ENCODE measurements at places on chromosomes 3 and 15. TPM values are rescaled to one million over a fixed set of nuclear protein-coding genes. Genes with fewer than 3 reads are reported as not detected.
A peak's percentile ranks its signal among the peaks of the same experiment; 100 is the strongest.

GRCh38 chr15:42001236-42001635 is 19.6 kb downstream of the PLA2G4E start:
- DNase-seq = no peak

- DNase-seq = no peak
These were observed 34.7 kb downstream of the ZNF710 start for GRCh38 chr15:90035840-90036230.

GRCh38 chr15:60859996-60860494 is 369.1 kb downstream of the RORA start:
- no peak for DNase-seq

- DNase-seq = peak; percentile 10
These were observed 205.6 kb upstream of the DPH6 start for GRCh38 chr15:35751413-35752133.

DNA sequence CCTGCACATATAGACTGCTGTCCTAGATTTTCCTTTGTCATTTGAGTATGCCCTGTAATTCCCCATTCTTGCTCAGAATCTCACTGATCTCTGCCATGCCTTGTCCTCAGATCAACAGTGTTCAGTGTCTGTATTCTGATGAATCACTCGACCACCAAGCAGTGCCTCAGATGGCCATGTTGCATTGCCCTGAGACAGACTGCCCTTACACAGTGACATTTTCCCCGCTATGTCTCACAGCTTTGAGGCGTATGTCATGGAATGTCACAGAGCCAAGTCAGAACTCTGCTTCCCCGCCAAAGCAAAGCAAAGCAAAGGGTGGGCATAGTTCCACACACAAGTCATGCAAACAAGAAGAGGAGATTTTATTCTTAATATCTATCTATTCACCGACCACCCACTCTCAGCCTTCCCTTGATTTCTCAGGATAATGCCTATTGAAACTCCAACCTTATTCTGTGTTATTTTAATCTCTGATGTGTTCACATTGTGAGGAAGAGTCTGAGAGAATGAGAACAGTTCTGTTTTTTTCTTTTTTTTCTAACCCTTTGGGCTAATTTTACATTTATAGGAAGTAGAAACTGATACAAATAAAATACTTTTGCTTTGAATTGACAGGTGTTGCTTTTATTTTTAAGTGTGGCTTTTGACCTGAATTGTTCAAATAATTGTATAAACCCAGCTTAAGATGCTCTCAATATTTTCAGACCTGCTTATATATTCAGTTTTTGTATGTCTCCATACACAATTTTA is 16.9 kb upstream of the PSMD6 start:
- no peak for DNase-seq

The RNU5B-1 gene
- not detected for polyA plus RNA-seq

GRCh38 chr3:128271536-128272332 is 118.5 kb downstream of the EEFSEC start:
- no peak for DNase-seq

The LCTL gene
- not detected for polyA plus RNA-seq

The VGLL3 gene
- polyA plus RNA-seq = not detected

The CRYBG3 gene
- polyA plus RNA-seq = 1.3 TPM

The EEFSEC gene
- 20.5 TPM for polyA plus RNA-seq

DNA sequence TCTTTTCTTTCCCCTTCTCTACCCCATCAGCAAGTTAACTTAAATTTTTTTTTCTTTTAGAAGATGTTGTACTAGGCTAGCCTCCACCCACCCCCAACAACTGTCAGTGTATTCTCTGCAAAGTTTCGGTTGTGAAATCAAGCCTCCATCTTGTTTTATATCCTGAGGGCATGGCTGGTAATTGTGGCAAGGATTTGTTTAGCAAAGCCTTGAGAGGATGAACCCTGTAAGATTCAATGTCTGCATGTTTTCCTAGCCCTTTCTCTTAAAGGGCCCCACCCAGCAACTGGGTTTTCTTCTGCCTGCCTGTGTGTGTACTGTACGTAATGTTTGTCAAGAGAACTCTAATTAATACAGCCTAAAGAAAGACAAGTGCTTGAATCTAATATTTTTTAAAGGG is 475.3 kb downstream of the FHIT start:
- DNase-seq = no peak

The ZMYND10 gene
- 0.09 TPM for polyA plus RNA-seq

- no peak for DNase-seq
These were observed 64.4 kb upstream of the ETV5 start for GRCh38 chr3:186173224-186173815.

- DNase-seq = no peak
These were observed 186.2 kb downstream of the GOLGA6L6 start for GRCh38 chr15:20355256-20355868.

The FANCD2OS gene
- not detected for polyA plus RNA-seq

DNA sequence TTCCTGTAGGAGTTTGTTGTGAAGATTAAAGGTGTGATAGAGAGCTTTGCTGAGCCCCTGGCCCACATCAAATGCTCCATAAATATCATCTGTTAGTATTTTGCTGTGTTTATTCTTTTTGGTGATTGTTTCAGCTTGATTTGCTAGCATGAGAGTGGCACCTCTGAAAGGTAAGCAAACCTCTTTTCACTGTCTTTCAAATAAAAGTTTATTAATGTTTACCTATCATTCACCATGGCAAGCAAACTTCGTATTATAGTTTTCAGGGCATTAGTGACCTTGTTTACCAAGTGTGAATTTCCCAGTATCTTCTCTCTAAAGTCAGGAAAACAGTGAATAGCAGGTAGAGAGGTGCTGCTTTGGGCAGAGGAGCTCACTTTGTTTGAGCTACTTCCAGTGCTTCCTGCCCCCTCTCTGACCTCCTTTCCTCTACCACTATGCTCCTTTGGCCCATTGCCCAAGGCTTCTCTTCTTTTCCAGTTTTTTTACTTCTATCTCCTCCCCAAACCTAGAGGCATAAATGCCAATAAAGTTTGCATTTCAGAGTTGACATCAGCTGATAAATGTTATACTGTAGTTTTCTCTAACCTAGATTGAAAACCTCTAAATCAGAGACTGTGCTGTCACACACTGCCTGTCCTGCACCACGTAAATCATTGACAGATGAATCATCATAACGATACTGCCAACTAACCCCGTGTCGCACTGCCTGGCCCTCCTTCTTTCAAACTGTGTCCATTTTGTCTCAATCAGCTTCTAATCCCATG is 569.0 kb downstream of the TUSC7 start:
- DNase-seq = no peak

The TMEM158 gene
- not detected for polyA plus RNA-seq

DNA sequence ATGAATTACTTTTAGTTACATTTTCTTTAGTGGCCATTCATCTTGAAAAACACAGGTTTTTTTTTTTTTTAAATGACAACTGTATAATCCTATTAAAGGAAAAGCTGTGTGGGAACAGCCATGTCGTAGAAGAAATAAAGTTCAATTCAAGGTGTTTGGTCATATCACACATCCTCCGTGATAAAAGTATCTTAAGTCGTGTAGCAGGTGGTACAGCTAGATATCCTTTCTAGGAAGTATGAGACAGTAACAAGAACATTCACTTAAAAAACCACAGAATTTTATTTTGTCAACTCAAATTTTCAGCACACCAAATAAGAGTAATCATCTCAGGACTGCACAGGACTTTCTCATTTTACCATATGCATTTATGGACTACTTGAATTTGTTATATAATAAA is 16.1 kb downstream of the ZDHHC23 start:
- peak; percentile 87 for DNase-seq

The QARS1 gene
- 102 TPM for polyA plus RNA-seq

- DNase-seq = no peak
These were observed 48.4 kb downstream of the SLC2A2 start for GRCh38 chr3:170977949-170978745.

The GOLGA6L24 gene
- not detected for polyA plus RNA-seq

GRCh38 chr3:19331931-19332330 is 183.6 kb downstream of the KCNH8 start:
- DNase-seq = no peak

The PTH1R gene
- polyA plus RNA-seq = not detected

The LRTM1 gene
- not detected for polyA plus RNA-seq

DNA sequence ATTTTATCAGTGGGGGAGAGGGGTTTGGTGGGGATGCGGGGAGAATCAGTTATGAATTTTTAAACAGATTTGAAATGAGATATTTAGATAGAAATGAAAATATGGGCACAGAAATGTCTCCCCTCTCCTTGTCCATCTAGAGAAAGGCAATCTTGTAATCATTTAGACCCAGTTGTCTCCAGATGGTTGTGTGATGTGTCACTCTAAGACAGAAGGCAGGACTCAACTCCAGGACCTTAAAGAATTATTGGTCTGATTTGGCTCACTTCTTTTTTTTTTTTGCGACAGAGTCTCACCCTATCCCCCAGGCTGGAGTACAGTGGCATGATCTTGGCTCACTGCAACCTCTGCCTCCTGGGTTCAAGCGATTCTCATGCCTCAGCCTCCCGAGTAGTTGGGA is 77.2 kb downstream of the EOMES start:
- no peak for DNase-seq

DNA sequence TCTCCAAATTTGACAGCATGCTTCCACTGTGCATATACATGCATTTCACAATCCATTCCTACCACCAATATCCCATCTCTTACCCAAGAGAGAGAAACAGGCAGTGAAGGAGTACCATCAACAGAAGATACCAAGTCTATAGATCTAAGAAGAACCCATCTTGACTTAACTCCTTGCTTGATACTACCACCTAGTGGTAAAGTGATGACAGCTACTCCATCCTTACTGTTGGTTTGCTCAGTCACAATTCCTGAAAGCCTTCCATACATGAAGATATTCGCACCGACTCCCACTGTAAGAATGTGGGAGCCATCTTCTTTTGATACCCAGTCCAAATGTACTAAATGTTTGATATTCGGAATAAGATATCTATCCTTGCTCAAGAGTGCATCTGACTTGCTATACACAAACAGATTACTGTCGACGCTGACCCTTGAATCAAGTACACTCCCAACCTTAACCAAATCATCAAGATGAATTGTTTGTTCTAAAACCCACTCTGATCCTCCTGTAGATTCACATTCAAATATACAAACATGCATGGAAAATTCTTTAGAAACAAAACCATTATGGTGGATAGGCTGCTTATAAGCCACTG is 123.1 kb downstream of the DMXL2 start:
- no peak for DNase-seq

DNA sequence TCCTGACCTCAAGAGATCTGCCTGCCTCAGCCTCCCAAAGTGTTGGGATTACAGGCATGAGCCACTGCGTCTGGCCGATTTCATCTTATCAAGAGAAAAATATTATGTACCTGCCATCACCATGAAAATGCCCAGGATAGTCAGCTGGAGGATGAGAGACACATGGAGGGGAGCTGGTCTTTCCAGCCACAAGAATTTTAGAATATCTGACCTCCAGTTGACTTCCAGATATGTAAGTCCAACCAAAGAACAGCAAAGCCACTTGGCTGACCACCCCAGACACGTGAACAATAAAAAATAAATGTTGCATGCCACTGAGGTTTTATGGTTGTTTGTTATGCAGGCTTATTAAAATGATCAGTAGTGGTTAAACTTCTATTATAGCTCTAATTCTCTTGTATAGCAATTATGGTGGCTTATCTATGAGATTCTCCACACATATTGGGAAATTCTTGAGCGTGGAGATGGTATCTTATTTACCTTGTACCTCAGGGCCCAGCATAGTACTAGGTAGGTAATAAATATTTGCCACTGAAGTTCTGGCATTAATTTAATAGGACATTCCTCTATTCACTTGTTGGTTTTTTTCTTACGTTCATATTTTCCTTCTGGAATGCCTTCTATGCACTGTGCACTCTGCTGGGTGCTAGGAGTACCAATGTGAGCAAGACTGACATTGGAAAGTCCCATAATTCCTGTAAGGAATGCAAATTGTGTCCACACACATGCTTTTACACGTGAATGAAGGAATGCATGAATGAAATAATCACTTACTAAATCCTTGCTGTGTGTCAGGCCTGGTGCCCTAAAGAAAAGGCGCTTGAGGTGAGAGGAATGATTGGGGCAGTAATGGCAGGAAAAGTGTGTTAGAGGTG is 77.6 kb downstream of the EDEM1 start:
- no peak for DNase-seq

The ACAP2 gene
- 51.9 TPM for polyA plus RNA-seq

- no peak for DNase-seq
These were observed 101.1 kb downstream of the CMSS1 start for GRCh38 chr3:99918715-99919114.

The CSPG4 gene
- not detected for polyA plus RNA-seq

GRCh38 chr3:116896116-116896515 is 186.5 kb downstream of the TUSC7 start:
- no peak for DNase-seq

GRCh38 chr15:73879426-73879825 is 6.1 kb downstream of the TBC1D21 start:
- DNase-seq = no peak

DNA sequence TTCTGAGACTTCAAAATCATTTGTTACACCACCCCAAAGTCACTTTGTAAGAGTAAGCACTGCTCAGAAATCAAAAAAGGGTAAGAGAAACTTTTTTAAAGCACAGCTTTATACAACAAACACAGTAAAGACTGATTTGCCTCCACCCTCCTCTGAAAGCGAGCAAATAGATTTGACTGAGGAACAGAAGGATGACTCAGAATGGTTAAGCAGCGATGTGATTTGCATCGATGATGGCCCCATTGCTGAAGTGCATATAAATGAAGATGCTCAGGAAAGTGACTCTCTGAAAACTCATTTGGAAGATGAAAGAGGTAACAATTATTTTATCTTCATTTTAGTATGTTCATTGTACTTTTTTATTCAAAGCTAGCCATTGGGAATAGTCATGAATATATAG is 32.6 kb downstream of the BLM start:
- DNase-seq = peak; percentile 9

The CPEB1 gene
- polyA plus RNA-seq = 0.09 TPM

- no peak for DNase-seq
These were observed 116.7 kb upstream of the LMOD3 start for GRCh38 chr3:69239063-69239462.

The TMF1 gene
- polyA plus RNA-seq = 32.9 TPM

DNA sequence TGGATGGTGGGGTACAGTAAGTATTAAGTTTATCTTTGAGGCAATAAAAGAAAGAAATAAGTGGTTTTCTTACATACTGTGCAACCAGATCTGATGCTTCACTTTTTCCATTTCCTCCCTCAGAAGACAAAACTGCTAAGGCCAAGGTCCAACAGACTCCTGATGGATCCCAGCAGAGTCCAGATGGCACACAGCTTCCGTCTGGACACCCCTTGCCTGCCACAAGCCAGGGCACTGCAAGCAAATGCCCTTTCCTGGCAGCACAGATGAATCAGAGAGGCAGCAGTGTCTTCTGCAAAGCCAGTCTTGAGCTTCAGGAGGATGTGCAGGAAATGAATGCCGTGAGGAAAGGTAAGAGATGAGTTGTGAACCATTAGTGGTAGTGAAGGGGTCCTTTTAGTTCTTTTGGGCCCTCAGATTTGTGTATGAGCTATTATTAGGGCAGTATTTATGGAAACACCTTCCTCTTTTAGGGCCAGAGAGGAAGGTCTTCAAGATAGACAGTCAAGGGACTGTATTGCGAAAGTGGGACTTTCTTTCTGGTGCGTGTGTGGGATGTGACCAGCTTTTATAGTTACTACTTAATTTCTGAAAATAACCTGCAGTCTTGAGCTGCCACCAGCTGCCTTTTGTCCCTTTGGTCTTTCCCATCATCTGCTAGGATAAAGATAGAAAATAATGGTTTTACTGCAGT is 4.6 kb downstream of the ALAS1 start:
- DNase-seq = no peak

Data from CD4-positive, CD25-positive, alpha-beta regulatory T cell (primary cell).